Sciatic nerve (tissue), 2 donors: ENCODE measurements at places on chromosomes 6 and 20. TPM values are rescaled to one million over a fixed set of nuclear protein-coding genes. Genes with fewer than 3 reads are reported as not detected.

The OR2J3 gene
- total RNA-seq, result not detected

The IMPG1 gene
- not detected for total RNA-seq

The EGFL8 gene
- 312 TPM for total RNA-seq

The QKI gene
- 755 TPM for total RNA-seq

The BPI gene
- 2.3 TPM for total RNA-seq

The NEURL2 gene
- 8.9 TPM for total RNA-seq

The NRSN1 gene
- not detected for total RNA-seq

The RAET1L gene
- not detected for total RNA-seq

The HELZ2 gene
- 21.4 TPM for total RNA-seq

The ABHD16B gene
- total RNA-seq, result not detected

The PERP gene
- 22.9 TPM for total RNA-seq

The MCCD1 gene
- not detected for total RNA-seq

The SLC35D3 gene
- total RNA-seq, result not detected

The SMIM13 gene
- 17.2 TPM for total RNA-seq

The MUCL3 gene
- 0.18 TPM for total RNA-seq

The PHACTR1 gene
- 7.9 TPM for total RNA-seq

The ZC3H12D gene
- total RNA-seq, result 1.6 TPM

The ESR1 gene
- 16.5 TPM for total RNA-seq

The COL20A1 gene
- total RNA-seq, result 0.22 TPM

The C20orf204 gene
- total RNA-seq, result 2.1 TPM

The C6orf132 gene
- total RNA-seq, result 2.6 TPM

The JPH2 gene
- total RNA-seq, result 1.5 TPM

The LAMA4 gene
- total RNA-seq, result 332 TPM
